MM.1S (cell line): ENCODE measurements at places on chromosomes 3 and 15.

GRCh38 chr15:43199945-43200488 lies 14.8 kb downstream of the CCNDBP1 start:
- no peak for DNase-seq

DNA sequence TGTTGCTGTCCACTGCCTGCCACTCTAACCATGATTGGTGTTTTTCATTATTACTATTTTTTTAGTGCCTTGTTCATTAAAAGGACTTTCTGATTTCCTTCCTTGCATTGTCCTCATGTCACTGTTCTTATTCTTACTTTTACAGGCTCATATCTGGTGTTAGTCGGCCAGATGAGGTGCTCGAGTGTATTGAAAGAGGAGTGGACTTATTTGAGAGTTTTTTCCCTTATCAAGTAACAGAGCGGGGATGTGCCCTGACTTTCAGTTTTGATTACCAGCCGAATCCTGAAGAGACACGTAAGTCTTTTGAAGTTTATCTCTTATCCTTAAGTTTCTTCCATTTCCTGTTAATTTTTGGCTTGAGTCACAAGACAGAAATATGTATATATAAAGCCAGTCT lies 23.2 kb downstream of the QTRT2 start:
- no peak for DNase-seq

- DNase-seq, result no peak
These were observed 18.9 kb upstream of the SLC27A2 start for GRCh38 chr15:50162969-50163718.

DNA sequence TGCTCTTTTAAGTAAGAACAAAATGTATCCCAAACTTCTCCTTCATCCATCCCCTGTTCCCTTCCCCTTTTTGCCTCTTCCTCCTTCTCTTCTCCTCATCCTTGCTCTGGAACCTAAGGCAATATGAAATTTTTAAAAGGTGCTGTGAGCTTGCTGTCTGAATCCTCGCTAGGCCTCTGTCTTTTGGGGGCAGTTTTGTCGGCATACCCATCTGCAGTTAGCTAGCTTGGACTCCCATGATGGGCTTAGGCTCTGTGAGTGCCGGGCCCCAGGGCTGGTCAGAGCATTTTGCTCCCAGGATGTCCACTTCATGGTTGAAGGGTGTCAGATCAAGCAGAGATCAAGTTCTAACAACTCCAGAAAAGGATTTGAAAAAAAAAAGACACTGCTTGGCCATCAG lies 18.6 kb downstream of the ZIC1 start:
- no peak for DNase-seq

GRCh38 chr3:114644367-114644766 lies 350.5 kb downstream of the TIGIT start:
- DNase-seq, result no peak

GRCh38 chr3:65356331-65357248 lies 668.8 kb upstream of the ADAMTS9 start:
- no peak for DNase-seq

- DNase-seq, result no peak
These were observed 16.4 kb downstream of the CA12 start for GRCh38 chr15:63365273-63365680.
